Activated T-cell treated with anti-CD3 and anti-CD28 coated beads, Interleukin-2, amount 50 U/mL, for 24 hours (primary cell): ENCODE measurements at places on chromosomes 2 and 18.

DNA sequence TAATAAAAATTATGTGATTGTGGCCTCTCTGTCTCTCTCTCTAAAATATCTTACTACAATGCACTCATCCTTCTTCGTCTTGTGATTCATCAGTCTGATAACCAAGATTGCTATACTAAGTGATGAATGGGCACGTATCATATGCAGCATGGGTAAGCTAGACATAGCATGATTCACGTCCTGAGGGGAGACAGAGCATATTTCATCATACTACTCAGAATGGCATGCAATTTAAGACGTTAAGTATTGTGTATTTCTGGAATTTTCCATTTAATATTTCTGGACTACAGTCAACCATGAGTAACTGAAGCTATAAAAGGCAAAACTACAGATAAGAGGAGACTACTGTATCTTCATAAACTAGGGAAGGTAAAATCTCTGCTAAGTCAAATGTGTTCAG, 97.0 kb upstream of the CD226 start:
- no peak for DNase-seq

- DNase-seq, result no peak
Measured at GRCh38 chr2:197191940-197192322, 118.6 kb downstream of the ANKRD44 start.

DNA sequence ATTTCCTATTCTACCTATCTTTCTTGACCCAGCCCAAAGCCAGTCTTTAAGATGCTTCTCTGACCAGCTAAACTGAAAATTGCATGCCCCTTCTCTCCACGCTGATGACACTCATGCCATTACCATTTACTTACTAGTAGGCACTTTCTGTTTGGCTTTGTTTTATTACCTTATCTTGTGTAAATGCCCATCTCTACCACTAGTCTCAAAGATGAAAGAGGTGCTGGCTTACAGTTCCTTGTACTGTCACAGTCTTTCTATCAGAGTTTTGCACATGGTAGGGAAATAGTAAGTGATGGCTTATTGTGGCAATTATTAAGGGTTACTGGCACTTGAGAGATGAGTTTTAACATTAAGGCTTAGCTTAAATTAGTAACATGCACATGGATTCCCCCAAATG, 352.1 kb downstream of the RBM43 start:
- DNase-seq, result no peak

DNA sequence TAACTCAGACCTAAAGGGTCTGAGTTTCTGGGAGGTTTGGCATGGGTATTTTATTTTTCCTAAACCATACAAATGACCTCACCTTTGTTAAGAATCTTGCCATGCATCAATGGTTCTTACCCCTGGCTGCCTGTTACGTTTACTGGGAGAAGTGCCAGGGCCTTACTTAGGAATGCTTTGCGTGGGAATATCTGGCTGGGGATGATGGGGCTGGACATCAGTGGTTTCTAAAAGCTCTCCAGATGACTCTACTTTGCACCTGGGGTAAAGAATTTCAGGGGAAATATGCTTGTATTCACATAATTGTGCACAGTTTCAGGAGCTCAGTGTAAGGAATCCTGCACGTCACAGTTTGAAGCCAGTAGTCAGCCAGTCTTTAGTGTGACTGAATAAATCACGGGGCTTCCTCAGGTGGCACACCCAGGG, 18.2 kb upstream of the DAW1 start:
- no peak for DNase-seq

GRCh38 chr2:201233192-201233811, 27.0 kb upstream of the CASP8 start:
- DNase-seq, result peak; percentile 87

DNA sequence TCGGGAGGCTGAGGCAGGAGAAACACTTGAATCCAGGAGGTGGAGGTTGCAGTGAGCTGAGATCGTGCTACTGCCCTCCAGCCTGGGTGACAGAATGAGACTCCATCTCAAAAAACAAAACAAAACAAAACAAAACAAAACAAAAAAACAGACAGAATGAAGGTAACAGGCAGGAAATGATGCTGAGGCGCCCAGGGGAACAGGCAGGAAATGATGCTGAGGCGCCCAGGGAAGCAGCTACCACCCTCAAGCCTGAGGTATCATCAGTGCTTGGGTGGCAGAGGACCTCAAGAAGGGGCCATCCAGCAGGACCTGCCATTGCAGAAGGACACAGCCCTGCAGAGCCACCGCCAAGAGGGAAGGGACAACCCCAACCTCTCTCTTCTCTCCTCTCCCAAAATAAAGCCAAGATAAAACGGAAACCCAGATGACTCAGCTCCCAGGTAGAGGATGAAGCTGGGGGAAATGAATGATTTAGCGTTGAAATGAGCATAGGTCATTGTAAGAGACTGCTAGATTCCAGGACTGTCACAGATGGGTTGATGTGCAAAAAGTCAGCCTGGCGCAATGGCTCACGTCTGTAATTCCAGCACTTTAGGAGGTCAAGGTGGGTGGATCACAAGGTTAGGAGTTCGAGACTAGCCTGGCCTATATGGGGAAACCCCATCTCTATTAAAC, 19.3 kb downstream of the SOWAHC start:
- no peak for DNase-seq

GRCh38 chr2:203867561-203868200, at the start of gene CTLA4:
TSS of gene CTLA4 (plus strand) at chr2:203867771. CDS start at chr2:203867943, 172 bp downstream.
- peak; percentile 63 for DNase-seq

GRCh38 chr18:28004606-28005005, 172.3 kb downstream of the CDH2 start:
- no peak for DNase-seq

GRCh38 chr2:86350751-86351150, 13.3 kb upstream of the REEP1 start:
- DNase-seq, result no peak

DNA sequence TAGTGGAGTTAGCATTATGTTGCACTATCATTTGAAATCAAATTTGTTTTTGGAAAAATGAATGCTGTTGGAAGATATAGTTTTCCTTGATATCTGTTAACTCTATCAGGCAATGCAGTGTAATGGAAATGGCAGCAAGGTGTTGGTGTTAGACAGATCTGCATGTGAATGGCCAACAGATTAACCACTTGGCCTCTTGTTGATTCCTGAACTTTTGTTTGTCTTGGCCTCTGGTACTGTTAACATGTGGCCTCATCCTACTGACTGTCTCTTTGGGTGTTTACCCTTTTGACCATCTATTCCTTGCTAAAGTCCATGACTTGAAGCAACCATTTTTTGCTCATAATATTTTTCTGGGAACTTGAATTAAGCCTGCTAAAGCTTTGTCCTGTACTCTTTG, 110.2 kb upstream of the CDH2 start:
- no peak for DNase-seq

DNA sequence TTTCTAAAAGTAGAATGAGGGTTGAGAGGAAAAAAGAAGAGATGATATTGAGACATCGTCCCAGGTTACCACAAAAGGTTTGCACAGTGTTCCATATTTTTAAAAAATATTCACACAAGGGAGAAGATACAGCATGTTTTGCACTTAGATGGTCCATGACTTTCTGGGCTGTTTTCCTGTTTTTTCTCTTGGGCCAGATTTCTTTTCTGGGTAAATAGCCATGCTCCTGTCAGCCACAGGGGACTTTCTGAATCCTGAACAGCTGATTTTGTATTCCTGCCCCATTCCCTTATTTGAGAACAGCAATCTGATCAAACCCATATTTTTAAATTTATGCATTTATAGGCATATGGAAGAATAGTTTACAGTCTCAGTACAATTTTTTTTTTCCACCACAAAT, 185.9 kb upstream of the NRP2 start:
- DNase-seq, result no peak

DNA sequence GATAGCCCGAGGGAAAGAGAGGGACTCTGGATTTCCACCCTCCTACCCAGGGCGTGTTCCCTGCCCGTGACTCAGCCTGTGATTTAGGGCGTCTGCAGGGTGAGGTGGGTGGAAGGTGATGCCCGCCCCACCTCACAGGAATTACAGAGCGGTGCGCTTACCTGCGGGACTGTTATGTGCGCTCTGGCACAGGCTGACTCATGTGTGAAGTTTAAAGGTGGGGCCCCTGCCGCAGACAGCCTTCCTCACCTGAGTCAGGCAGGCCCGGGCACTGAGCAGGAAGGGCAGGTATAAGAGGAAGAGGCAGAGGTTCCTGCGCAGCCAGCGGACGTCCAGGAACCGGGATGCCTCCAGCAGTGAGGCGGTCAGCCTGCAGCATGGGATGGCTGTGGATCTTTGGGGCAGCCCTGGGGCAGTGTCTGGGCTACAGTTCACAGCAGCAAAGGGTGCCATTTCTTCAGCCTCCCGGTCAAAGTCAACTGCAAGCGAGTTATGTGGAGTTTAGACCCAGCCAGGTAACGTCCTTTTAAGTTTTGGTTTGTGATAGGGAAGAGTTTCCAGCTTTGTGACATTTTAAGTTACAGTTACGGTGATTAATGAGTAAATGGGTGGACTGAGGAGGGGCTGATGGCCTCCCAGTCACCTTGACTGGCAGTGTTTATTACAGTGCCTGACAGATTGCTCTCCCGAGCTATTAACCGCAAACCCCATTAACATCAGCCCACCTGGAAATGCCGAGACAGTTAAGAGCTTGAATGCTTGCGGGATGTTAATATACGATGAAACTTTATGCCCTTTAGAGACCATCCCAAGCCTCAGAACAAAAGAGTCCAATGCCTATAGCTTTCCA, 141.6 kb upstream of the TTC39C start:
- DNase-seq, result peak; percentile 45

DNA sequence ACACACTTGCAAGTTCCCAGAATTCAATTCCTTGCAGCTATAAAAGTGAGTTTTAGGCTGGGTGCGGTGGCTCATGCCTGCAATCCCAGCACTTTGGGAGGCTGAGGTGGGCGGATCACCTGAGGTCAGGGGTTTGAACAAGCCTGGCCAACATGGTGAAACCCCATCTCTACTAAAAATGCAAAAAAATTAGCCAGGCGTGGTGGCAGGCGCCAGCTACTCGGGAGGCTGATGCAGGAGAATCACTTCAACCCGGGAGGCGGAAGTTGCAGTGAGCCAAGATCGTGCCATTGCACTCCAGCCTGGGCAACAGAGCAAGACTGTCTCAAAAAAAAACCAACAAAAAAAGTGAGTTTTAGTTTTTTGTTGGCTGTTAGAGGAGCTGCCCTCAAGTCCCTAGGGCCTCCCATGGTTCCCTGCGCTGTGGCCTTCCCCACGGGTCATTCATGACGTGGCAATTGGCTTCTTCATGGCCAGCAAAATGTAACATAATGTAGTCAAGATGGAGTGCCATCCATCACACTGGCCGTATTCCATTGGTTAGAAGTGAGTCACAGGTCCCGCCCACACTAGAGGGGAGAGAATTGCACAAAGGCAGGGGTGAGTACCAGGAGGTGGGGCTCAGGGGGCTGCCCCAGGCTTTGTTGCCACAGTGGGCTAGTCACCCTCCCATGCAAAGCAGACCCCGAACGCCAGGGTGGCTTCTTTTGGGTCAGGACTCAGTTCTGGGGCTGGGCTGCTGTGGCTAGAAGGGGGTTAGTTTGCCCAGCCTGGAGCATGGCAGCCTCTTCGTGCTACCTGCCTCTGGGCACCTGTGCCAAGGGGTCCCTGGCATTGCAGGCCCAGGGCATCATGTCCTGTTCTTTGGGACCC, 37.7 kb upstream of the INHBB start:
- DNase-seq, result peak; percentile 28

GRCh38 chr2:199861132-199861774, 10.3 kb upstream of the FTCDNL1 start:
- no peak for DNase-seq

- no peak for DNase-seq
Measured at GRCh38 chr2:184936761-184937160, 338.4 kb downstream of the ZNF804A start.

DNA sequence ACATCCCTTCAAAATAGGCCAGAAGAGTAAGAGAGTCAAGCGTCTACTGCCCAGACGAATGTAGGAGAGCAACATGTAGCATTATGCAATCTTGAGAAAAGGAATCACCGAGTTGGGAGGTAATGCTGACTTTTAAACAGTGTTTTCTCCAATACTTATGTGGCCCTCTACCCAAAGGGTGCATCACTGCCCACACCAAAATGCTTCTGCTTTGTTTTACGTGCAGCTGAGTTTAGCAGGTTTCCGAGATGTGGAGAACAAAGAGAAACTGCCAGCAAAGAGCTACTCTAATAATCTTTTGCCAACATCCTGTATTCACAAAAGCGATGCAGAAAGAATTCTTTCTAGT, 63.4 kb upstream of the ZEB2 start:
- DNase-seq, result no peak

- DNase-seq, result no peak
Measured at GRCh38 chr2:30022444-30023071, 101.2 kb upstream of the ALK start.

DNA sequence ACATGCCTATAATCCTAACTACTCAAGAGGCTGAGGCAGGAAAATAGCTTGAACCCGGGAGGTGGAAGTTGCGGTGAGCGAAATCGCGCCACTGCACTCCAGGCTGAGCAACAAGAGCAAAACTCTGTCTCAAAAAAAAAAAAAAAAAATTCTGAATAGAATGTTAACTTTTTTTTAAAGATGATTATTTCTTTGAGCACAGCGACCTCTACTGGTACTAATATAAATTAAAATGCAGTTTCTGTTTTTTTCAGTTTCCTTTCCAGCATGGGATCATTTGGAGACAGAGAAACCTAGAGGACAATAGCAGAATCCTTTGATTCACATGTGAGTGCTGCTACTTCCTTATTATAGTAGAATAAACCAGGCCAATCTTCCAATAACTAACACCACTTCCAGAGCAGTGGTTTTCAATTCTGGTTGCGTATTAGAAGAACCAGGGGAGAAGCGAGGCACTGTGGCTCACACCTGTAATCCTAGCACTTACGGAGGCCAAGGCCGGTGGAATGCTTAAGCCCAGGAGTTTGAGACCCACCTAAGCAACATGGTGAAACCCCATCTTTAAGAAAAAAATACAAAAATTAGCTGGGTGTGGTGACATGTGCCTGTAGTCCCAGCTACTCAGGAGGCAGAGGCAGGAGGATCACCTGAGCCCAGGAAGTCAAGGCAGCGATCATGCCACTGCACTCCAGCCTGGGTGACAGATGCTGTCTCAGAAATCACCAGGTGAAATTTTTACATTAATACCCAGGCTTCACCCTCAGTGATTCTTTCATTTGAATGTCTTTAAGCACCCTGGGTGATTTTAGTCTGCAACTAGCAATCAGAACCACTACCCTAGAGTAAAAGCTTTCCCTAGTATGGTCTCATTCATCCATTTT, 10.1 kb downstream of the SRSF7 start:
- DNase-seq, result no peak

DNA sequence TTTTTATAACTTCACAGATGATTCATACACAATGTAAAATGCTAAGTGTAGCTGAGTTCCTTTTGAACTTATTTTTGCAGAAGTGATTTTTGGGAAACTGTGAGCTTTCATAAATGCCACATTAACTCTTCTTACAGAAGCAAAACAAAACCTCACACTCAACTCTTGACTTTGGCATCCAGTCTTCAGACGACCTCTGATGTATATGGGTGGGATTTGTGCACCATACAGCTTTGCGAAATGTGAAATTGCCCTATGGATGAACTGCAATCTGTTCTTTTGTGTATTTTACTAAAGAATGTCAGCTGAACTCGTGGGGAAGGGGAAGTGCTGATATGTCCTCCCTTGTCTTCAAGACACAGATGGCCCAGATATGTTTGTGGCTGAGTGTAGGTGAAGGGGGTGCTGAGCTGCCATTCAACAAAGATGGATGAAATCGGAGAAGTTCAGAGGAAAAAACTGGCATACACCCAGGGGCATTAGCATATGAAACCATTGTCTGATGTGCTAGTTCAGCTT, 218.3 kb downstream of the PTGR3 start:
- no peak for DNase-seq

GRCh38 chr2:197878792-197879191, 74.4 kb downstream of the PLCL1 start:
- DNase-seq, result no peak
